Activated T-helper 17 cell treated with anti-CD3 and anti-CD28 coated beads, Interleukin-2, amount 50 U/mL, for 72 hours (primary cell): ENCODE measurements at places on chromosomes 13 and 19. TPM values are rescaled to one million over a fixed set of nuclear protein-coding genes. Genes with fewer than 3 reads are reported as not detected.

PALM gene
- 0.26 TPM for total RNA-seq

- no peaks in the 10 kb centered on the region for H3K27me3 ChIP-seq
- H3K4me3 ChIP-seq: no peak overlapping the region
- H3K36me3 ChIP-seq: peaks cover 6% of the 10 kb centered on the region
- ATAC-seq: no peak
- H3K4me1 ChIP-seq: no peaks in the 10 kb centered on the region
These were observed 37.6 kb downstream of the POLR1D start for GRCh38 chr13:27659145-27659865.

- no peak overlapping the region for H3K4me3 ChIP-seq
- no peaks in the 10 kb centered on the region for H3K36me3 ChIP-seq
- H3K4me1 ChIP-seq: no peaks in the 10 kb centered on the region
- peak; percentile 53 for ATAC-seq
- H3K27me3 ChIP-seq: peaks cover 48% of the 10 kb centered on the region
These were observed 17.4 kb downstream of the KLK2 start for GRCh38 chr19:50890422-50891252.

GRCh38 chr13:91017031-91017668 is 330.3 kb upstream of the MIR17HG start:
- ATAC-seq: no peak
- H3K27ac ChIP-seq: no peak overlapping the region
- H3K4me3 ChIP-seq: no peak overlapping the region
- no peaks in the 10 kb centered on the region for H3K27me3 ChIP-seq
- no peaks in the 10 kb centered on the region for H3K4me1 ChIP-seq

- no peak overlapping the region for H3K4me3 ChIP-seq
- no peak for ATAC-seq
- no peak overlapping the region for H3K27ac ChIP-seq
- no peaks in the 10 kb centered on the region for H3K27me3 ChIP-seq
- H3K36me3 ChIP-seq: no peaks in the 10 kb centered on the region
These were observed 139.6 kb downstream of the RFC3 start for GRCh38 chr13:33957497-33957905.

CDC37 gene
- 226 TPM for total RNA-seq

FAM174C gene
- total RNA-seq: 52.9 TPM

CLC gene
- total RNA-seq: not detected

GRCh38 chr19:11418549-11419506 is at the start of gene RGL3:
Gene RGL3 (minus strand): TSS chr19:11419314. CDS start chr19:11419278, 36 bp downstream.
- peaks cover 4% of the 10 kb centered on the region for H3K36me3 ChIP-seq
- H3K4me3 ChIP-seq: peak within 1 kb of the TSS; percentile 79
- peaks cover 11% of the 10 kb centered on the region for H3K4me1 ChIP-seq
- no peak within 1 kb of the TSS for H3K27ac ChIP-seq

DNA sequence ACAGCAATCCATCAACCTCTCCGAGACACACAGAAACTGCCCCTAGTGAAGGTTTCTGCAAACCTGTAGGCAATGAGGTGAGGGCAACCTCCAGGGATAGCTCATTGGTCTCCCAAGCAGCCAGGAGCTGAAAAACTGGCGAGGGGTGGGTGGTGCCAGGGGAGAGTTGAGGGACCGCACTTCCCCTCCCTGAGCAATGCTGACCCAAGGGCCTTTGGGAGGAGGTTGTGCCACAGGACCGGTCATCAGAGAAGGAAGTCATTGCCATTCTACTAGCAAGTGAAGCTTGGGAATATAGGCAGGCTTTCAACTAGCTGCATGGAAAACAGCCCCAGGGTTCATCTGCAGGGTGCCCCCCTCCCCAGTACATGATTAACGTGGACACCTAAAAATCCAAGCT is 23.1 kb upstream of the MED4 start:
- H3K36me3 ChIP-seq: no peaks in the 10 kb centered on the region
- H3K4me3 ChIP-seq: no peak overlapping the region
- no peaks in the 10 kb centered on the region for H3K4me1 ChIP-seq
- peaks cover 13% of the 10 kb centered on the region for H3K27me3 ChIP-seq
- H3K27ac ChIP-seq: no peak overlapping the region

TMPRSS9 gene
- not detected for total RNA-seq

- H3K27me3 ChIP-seq: no peaks in the 10 kb centered on the region
- no peak overlapping the region for H3K4me3 ChIP-seq
- peaks cover 24% of the 10 kb centered on the region for H3K4me1 ChIP-seq
- H3K27ac ChIP-seq: no peak overlapping the region
- H3K36me3 ChIP-seq: peaks cover 6% of the 10 kb centered on the region
These were observed 38.7 kb downstream of the MLLT1 start for GRCh38 chr19:6241056-6241455.

FARSA gene
- total RNA-seq: 87.9 TPM

DNA sequence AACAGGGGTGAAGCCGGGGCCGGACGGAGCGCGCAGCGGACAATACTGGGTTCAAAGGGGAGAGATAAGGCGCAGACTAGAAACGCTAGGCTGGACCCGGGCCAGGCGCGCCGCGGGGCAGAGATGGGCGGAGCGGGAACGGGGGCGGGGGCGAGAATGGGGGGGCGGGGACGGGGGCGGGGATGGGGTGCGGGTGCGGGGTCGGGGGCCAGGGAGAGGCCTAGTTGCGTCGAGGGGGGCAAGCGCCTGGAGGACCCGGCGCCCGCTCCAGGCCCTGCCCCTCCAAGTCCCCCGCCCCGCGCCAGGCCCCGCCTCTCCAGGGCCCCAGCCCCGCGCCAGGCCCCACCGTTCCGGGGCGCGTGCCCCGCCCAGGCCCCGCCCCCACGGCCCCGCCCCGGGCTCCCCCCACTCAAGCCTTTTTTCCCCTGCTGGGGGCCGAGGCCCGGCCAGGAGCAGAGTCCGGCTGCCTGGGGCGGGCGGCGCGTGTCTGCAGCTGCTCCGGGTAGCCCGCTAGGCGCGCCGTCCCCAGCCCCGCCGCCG is at the start of gene CERS4:
TSS of gene CERS4 (plus strand) at position 449 of the 540 bp plus-strand sequence. CDS start 41,707 bp downstream, outside the sequence.
- H3K27ac ChIP-seq: peak within 1 kb of the TSS; percentile 97
- peaks cover 21% of the 10 kb centered on the region for H3K4me1 ChIP-seq
- ATAC-seq: peak; percentile 83

DNA sequence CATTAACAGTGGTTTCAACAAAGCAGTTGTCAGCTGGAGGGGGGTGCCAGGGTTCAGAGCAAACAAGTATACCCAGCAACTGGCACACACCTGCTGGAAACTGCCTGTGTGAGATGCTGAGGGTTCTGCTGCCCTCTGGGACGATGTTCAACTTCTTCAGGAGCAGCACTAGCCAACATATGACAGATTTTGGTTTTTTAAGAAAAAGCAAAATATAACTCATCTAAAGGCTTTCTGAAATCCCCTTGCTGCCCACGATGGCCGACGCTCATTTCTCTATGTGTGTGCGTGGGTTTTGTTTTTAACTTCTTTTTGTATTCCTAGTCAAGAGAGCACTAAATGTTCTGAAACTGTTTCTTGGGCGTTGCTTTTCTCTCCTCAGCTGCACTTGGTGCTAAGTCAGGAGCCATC is 79.9 kb downstream of the MRPL57 start:
- ATAC-seq: peak; percentile 67
- H3K36me3 ChIP-seq: no peaks in the 10 kb centered on the region
- peak overlapping the region; percentile 56 for H3K4me3 ChIP-seq
- peaks cover 10% of the 10 kb centered on the region for H3K27me3 ChIP-seq
- peak overlapping the region; percentile 40 for H3K27ac ChIP-seq
- peaks cover 6% of the 10 kb centered on the region for H3K4me1 ChIP-seq

- H3K27ac ChIP-seq: no peak overlapping the region
- H3K4me3 ChIP-seq: no peak overlapping the region
- no peak for ATAC-seq
These were observed 3.6 kb upstream of the A1BG start for GRCh38 chr19:58356766-58357480.

GRCh38 chr19:48310227-48310626 is 15.1 kb upstream of the EMP3 start:
- ATAC-seq: no peak
- H3K36me3 ChIP-seq: no peaks in the 10 kb centered on the region
- H3K4me3 ChIP-seq: no peak overlapping the region
- H3K27ac ChIP-seq: no peak overlapping the region

DNA sequence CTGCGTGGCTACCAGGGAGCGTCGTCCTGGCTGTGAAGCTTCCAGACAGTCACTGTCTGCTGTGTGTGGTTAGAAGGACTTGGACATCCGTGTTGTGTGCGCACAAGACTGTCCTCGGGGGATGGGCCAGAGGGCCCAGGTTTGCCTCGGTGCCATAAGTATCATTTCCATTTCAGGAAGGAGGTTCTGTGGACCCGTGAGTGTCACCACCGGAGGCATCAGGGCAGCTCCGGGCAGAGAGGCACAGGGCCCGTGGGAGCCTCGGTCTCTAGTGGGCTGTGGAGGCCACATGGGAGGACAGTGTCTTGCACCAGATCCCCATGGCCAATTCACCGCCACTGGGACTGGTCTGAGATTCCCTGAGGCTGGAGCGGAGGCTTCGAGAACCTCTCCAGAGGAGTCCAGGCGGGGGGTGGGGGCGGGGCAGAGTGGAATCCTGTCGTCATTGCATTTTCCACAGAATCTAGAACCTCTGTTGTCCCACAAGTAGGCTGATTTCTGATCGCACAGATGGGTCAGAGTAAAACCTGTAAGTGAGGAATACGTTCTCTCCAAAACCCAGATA is 6.0 kb downstream of the ZNF57 start:
- no peaks in the 10 kb centered on the region for H3K27me3 ChIP-seq
- H3K4me3 ChIP-seq: peak overlapping the region; percentile 5
- peaks cover 9% of the 10 kb centered on the region for H3K36me3 ChIP-seq
- ATAC-seq: no peak
- peaks cover 28% of the 10 kb centered on the region for H3K4me1 ChIP-seq
- H3K27ac ChIP-seq: peak overlapping the region; percentile 4

- peak; percentile 56 for ATAC-seq
- H3K36me3 ChIP-seq: peaks cover 64% of the 10 kb centered on the region
- H3K27ac ChIP-seq: peak overlapping the region; percentile 93
- H3K4me1 ChIP-seq: peaks cover 25% of the 10 kb centered on the region
- no peaks in the 10 kb centered on the region for H3K27me3 ChIP-seq
These were observed 1.5 kb downstream of the N4BP2L1 start for GRCh38 chr13:32426191-32426989.

DNA sequence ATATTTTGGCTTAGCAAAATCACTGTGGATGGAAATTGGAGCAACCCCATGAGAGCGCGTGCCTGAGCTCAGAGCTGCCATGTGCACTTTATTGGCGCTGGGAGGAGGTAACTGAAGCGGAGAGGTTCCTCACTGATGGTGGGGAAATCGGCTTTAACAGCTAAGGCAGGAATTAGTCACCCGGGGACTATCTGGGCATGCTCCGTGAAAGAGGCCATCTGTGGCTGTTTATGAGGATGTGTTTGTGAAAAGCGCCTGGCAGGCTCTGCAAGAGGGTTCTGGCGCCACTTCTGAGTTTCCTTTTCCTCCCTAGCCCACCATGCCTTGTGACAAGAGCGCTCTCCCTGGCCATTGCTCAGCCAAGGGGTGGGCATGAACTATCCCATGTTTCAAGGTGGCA is 815.6 kb downstream of the UQCRFS1 start:
- no peak overlapping the region for H3K4me3 ChIP-seq
- H3K27ac ChIP-seq: no peak overlapping the region
- no peaks in the 10 kb centered on the region for H3K27me3 ChIP-seq
- ATAC-seq: no peak

STXBP2 gene
- 113 TPM for total RNA-seq

GRCh38 chr19:8441725-8442544 is 2.8 kb upstream of the HNRNPM start:
- H3K4me1 ChIP-seq: peaks cover 5% of the 10 kb centered on the region
- no peak for ATAC-seq
- no peaks in the 10 kb centered on the region for H3K27me3 ChIP-seq
- peak overlapping the region; percentile 22 for H3K27ac ChIP-seq
- H3K36me3 ChIP-seq: peaks cover 25% of the 10 kb centered on the region

GNG7 gene
- not detected for total RNA-seq

MAMSTR gene
- total RNA-seq: 1.1 TPM

NLRP4 gene
- total RNA-seq: not detected

ZNF134 gene
- total RNA-seq: 11.2 TPM

RGL3 gene
- not detected for total RNA-seq

SLC7A9 gene
- total RNA-seq: 0.56 TPM

GRCh38 chr13:110306960-110307766 is at the start of the genes COL4A1 and COL4A2:
Gene COL4A1 (minus strand): TSS chr13:110307157. CDS start chr13:110307027, 130 bp downstream.
Gene COL4A2 (plus strand): TSS chr13:110307284. CDS start chr13:110307904, 620 bp downstream.
- H3K4me1 ChIP-seq: peaks cover 4% of the 10 kb centered on the region
- no peak for ATAC-seq
- H3K36me3 ChIP-seq: no peaks in the 10 kb centered on the region
- H3K27me3 ChIP-seq: peaks cover 60% of the 10 kb centered on the region
- no peak within 1 kb of the TSS for H3K27ac ChIP-seq

SULT2B1 gene
- not detected for total RNA-seq

DNA sequence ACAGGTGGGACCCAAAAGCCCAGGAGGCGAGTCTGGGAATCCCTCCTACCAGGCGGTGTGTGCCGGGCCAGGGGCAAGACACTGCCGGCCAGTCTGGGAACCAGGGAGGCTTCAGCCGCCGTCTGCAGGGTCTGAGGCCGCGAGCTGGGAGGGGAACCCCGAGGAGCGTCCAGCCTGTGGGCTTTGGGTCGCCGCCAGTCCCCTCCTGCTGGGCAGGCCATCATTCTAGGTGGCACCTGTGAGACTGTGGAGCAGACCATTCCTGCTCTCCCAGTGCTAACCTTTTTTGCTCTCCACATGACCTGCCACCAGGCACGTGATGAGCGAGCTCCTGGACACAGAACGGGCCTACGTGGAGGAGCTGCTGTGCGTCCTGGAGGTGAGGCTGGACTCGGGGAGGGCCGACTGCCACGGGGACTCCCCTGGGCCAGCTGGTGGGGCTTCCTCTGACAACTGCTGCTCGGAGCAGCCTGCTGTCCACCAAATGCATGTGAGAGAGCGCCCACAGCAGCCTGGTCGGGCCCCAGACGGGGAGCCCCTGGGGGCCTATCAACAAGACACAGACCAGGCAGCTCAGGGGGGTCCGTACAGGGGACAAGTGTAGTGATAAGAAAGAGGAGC is 24.6 kb upstream of the F7 start:
- H3K36me3 ChIP-seq: no peaks in the 10 kb centered on the region
- no peak for ATAC-seq
- no peaks in the 10 kb centered on the region for H3K27me3 ChIP-seq
- no peak overlapping the region for H3K27ac ChIP-seq
- no peak overlapping the region for H3K4me3 ChIP-seq
- H3K4me1 ChIP-seq: no peaks in the 10 kb centered on the region

GRCh38 chr13:97369261-97369893 is 64.6 kb upstream of the RAP2A start:
- H3K36me3 ChIP-seq: peaks cover 35% of the 10 kb centered on the region
- H3K4me3 ChIP-seq: peak overlapping the region; percentile 82
- no peaks in the 10 kb centered on the region for H3K27me3 ChIP-seq
- peaks cover 23% of the 10 kb centered on the region for H3K4me1 ChIP-seq
- peak overlapping the region; percentile 74 for H3K27ac ChIP-seq
- peak; percentile 38 for ATAC-seq

TMEM86B gene
- total RNA-seq: 11.3 TPM
